ENCODE measurements at places on chromosomes 11 and 22. TPM values are rescaled to one million over a fixed set of nuclear protein-coding genes. Genes with fewer than 3 reads are reported as not detected.

DNA sequence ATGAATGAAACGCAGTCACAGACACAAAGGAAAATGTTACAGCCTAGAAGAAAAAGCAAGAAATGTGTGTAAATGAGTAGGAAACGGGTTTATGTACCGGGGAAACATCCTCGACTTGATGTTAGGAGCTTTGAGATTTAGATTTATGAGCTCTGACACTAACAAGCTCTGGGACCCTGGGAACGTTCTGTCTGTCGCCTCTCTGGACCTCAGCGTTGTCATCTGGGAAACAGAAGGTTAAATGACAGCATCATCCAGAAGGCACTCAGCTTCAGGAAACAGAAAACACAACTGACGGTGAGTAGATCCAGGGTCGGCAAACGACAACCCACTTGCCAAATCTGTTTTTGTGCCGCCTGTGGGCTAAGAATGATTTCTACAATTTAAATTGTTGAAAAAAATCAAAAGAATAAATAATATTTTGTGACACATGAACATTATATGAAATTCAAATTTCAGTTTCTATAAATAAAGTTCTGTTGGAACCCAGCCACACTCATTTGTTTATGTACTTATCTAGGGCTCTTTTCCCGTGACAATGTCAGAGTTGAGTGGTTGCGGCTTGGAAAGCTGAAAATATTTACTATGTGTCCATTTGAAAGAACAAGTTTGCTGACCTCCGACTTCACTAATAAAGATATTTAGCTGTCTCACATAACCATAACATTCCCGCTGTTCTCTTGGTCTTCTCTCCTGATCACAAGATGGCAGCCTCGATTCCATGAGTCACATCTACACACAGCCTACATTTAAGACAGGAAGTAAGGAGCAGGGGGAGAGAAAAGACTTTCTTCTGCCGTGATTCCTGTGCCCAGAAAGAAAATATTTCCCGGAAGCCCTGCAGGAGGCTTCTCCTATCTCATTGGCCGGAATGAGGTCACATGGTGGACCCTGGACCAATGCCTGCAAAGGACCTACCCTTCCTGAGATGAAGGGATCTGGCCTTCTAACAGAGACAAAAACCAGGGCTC lies 47.1 kb upstream of the SYT13 start:
- no peak overlapping the region for H3K4me3 ChIP-seq
- H3K27ac ChIP-seq = no peak overlapping the region
- DNase-seq = no peak

DNA sequence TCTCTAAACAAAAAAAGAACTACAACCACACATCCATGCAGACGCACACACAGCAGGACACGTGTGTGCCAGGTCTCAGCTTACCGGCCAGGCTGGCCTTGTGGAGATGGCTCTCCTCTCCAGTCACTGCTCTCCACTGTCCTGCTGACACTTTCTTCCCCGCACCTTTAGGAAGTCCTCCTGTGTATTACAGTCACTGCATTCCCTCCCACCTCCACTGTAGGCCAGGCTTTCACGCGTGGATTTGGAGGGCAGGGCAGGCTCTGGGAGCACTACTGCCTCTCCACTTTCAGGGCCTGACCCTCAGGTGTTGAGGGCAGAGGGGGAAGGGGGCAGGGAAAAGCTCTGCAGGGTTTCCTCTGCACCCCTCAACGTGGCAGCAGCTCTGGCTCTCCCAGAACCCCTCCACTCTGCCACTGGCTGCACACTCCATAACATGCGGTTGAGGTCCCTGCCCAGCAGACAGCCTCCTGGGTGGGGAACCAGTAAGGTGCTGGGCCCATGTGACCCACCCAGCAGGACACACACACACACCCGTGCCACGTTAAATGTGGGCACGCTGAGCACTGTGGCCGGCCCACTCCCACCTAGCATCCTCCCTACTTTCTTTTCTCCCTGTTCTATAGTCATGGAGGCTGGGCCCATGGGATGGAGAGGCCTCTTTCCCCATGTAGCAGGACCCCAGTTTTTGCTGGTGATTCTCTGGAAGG lies 107.0 kb upstream of the PITPNB start:
- H3K4me1 ChIP-seq = no peaks in the 10 kb centered on the region
- peak; percentile 12 for DNase-seq
- no peak overlapping the region for H3K4me3 ChIP-seq
- no peaks in the 10 kb centered on the region for H3K27me3 ChIP-seq
- H3K27ac ChIP-seq = no peak overlapping the region

- no peak overlapping the region for H3K27ac ChIP-seq
- H3K4me1 ChIP-seq = peaks cover 15% of the 10 kb centered on the region
- peak overlapping the region; percentile 45 for H3K4me3 ChIP-seq
These were observed 911 bp downstream of the A4GALT start for GRCh38 chr22:42719656-42720262.

GRCh38 chr11:58530236-58530635 lies 22.3 kb upstream of the OR5B21 start:
- H3K4me3 ChIP-seq = no peak overlapping the region
- H3K27me3 ChIP-seq = no peaks in the 10 kb centered on the region
- peak overlapping the region; percentile 76 for H3K27ac ChIP-seq
- peaks cover 53% of the 10 kb centered on the region for H3K36me3 ChIP-seq

DNA sequence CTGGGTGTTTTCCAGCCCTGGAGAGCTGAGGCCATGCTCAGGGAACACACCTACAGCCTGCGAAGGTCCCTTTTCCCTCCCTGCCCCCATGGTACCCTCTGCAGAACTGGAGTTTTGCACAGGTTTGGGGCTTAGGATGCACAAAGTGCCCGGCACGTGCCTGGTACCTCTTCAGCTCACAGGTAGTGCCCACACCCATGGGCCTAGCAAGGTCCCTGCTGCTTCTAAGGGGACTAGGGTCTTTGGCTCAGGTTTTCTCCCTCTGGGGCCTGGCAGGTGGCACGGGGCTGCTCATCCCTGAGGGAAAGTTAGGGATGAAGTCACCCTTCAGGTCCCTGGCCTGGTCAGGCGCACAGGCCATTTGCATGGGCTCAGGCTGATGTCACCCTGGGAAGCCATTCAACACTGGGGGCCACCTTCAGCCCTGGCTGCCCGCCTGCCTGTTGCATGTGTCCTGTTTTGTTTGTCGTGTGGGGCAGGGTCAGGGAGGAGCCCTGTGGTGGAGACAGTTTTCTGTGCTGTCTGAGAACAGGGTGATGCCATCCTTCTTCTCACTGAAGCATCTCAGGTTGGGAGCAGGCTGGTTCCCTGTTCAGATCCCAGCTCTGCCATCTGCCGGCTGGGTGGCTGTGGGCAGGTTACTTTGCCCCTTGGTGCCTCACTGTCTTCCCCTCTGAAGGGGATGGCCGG lies 68.3 kb upstream of the CRYBB3 start:
- no peak overlapping the region for H3K27ac ChIP-seq
- no peaks in the 10 kb centered on the region for H3K36me3 ChIP-seq
- no peak overlapping the region for H3K4me3 ChIP-seq
- H3K27me3 ChIP-seq = no peaks in the 10 kb centered on the region
- no peaks in the 10 kb centered on the region for H3K4me1 ChIP-seq
- no peak for DNase-seq

DNA sequence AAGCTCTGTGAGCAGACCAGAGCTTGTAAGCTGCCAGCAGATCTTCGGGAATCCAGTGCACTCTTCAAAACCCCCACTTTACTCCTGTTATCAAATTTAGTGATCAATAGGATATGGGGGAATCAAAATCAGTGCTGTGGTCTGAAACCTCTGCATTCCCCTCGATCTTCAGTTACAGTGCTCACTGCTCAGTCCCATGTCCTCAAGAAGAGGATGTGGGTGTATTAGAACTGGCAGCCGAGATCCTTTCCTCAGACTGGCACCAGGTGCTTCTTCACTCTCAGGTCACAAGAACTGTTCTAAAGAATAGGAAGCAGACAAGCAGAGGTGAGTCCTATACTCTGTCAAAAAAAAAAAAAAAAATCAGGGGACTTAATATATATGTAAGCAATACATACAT lies 15.3 kb upstream of the MAML2 start:
- H3K36me3 ChIP-seq = peaks cover 48% of the 10 kb centered on the region
- no peak for DNase-seq
- H3K4me3 ChIP-seq = peak overlapping the region; percentile 62

TOMM22 gene
- total RNA-seq = 58.7 TPM

GRCh38 chr11:2312232-2313042 lies 10.6 kb downstream of the TSPAN32 start:
- H3K36me3 ChIP-seq = no peaks in the 10 kb centered on the region
- no peak overlapping the region for H3K27ac ChIP-seq
- no peaks in the 10 kb centered on the region for H3K27me3 ChIP-seq
- no peaks in the 10 kb centered on the region for H3K4me1 ChIP-seq

DNA sequence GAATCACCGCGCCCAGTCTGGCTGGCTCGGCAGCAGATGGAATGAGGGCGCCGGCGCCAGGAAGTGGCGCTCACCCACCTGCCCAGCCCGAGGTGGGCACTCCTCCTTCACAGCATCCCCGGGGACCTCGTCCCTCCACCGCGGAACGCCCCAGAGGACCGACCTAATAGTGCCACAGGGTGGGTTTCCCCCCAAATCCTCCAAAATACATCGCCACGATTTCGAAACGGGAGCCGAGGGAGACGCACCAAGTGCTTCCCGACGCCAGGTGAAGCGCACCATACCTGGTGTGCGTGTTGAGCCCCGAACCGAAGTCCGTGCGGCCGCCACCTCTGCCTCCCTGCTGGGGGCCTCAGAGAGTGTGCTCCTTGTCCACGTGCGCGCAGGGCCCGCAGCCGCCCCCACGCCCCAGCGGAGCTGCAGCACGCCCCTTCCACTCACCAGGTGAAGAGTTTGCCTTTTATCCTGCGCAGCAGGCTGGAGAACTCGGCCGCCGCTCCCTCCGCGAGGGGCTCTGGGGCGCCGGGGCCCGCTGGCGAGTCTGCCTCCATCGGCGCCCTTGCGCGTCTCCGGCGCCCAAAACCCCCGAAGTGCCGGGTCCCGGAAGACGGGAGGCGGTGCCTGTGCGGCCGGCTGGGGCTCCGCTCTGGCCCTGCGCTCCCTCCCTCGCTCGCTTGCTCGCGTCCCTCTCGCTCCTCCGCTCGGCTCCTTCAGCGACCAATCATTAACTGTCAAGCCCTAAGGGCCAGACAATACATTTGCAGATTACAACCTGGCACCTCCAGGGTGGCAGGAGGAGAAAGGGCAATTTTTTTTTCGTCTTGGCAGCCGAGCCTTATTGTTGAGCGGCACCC lies at the start of gene SLC35F2:
Gene SLC35F2, minus strand, starts transcription at position 571 of the 854 bp plus-strand sequence. Its CDS starts 20 bp downstream, at position 551.
- no peaks in the 10 kb centered on the region for H3K27me3 ChIP-seq
- DNase-seq = peak; percentile 77
- peaks cover 14% of the 10 kb centered on the region for H3K4me1 ChIP-seq
- H3K27ac ChIP-seq = peak within 1 kb of the TSS; percentile 83
- no peaks in the 10 kb centered on the region for H3K36me3 ChIP-seq
- peak within 1 kb of the TSS; percentile 95 for H3K4me3 ChIP-seq

USP2 gene
- 0.83 TPM for total RNA-seq

DNA sequence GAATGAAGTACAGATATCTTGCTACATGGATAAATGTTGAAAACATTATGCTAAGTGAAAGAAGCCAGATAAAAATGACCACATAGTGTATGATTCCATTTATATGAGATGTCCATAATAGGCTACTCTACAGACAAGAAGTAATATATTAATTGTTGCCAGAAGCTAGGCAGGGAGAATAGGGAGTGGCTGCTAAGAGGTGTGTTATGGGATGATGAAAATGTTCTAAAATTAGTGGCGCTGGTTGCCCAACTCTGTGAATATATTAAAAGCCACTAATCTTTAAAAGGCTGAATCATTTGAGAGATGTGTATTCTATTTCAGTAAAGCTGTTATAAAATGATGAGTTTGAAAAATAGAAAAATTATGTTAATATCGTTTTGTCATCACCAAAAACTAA lies 144.4 kb downstream of the NCAM1 start:
- no peak overlapping the region for H3K4me3 ChIP-seq
- no peaks in the 10 kb centered on the region for H3K4me1 ChIP-seq

UBE2L6 gene
- total RNA-seq = 221 TPM

- H3K4me1 ChIP-seq = peaks cover 47% of the 10 kb centered on the region
- no peaks in the 10 kb centered on the region for H3K27me3 ChIP-seq
- H3K36me3 ChIP-seq = no peaks in the 10 kb centered on the region
- no peak for DNase-seq
- H3K27ac ChIP-seq = peak overlapping the region; percentile 62
- no peak overlapping the region for H3K4me3 ChIP-seq
These were observed 13.2 kb downstream of the PPM1F start for GRCh38 chr22:21939461-21939913.

DNA sequence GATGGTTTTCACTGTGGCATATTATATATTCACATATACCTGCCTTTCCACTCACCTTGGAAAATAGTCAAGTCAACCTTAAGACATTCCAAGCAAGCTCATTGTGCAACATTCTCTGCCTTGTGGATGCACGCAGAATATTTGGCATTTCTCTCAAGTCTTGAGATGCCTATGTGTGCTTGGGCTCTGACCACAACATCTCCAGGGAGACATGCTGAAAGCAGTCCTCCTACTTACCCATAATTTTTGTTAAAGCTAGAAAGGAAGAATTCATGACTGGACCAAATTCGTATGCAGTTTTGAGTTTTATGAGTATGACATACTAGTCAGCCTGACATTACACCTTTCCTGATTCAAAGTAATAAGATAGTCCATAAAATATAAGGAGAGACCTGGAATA lies 684.0 kb downstream of the OPCML start:
- H3K4me1 ChIP-seq = no peaks in the 10 kb centered on the region
- DNase-seq = no peak
- H3K27me3 ChIP-seq = no peaks in the 10 kb centered on the region

TENM4 gene
- not detected for total RNA-seq

RASL10A gene
- 0.80 TPM for total RNA-seq

DNA sequence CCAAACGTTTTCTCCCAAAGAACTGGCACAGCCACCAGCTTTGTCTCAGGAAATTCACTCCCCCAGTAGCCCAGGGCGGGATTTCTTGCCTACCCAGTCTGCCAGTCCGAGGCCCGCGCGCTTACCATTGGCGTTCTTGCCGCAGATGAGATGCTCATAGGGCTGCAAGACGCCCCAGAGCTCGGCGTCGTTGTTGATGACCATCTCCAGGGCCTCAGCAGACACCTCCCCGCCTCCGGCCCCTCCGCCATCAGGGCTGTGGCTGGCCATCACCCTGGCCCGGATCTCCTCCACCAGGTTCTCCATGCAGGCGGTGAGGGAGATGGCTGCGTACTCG lies 1.3 kb downstream of the ABTB2 start:
- H3K4me1 ChIP-seq = peaks cover 21% of the 10 kb centered on the region
- no peak for DNase-seq
- H3K27ac ChIP-seq = no peak overlapping the region
- peaks cover 50% of the 10 kb centered on the region for H3K27me3 ChIP-seq

GRCh38 chr11:17581732-17582053 lies 34.6 kb downstream of the OTOG start:
- no peak overlapping the region for H3K27ac ChIP-seq
- H3K4me1 ChIP-seq = peaks cover 2% of the 10 kb centered on the region
- H3K36me3 ChIP-seq = no peaks in the 10 kb centered on the region
- peaks cover 39% of the 10 kb centered on the region for H3K27me3 ChIP-seq
